ENCODE measurements at places on chromosomes 13 and 19. TPM values are rescaled to one million over a fixed set of nuclear protein-coding genes. Genes with fewer than 3 reads are reported as not detected.

DNA sequence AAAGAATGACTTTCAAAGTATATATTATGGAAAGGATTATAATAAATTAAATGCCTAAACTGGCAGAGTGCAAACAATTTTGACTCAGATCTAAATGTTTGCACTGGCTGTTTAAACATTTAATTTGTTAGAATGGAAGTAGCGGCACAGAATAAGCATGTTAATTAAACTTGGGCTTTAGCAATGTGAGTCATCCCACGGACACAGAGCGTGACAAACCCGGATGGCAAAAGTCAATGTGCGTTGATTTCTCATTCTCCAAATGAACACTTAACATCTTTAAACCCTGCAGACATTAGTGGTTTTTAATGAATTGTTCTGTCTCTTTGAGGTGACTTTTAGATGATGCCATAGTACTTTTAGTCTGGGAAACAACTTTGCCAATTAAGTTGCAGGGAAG is 38.4 kb downstream of the PCDH8 start:
- no peak for DNase-seq

DNA sequence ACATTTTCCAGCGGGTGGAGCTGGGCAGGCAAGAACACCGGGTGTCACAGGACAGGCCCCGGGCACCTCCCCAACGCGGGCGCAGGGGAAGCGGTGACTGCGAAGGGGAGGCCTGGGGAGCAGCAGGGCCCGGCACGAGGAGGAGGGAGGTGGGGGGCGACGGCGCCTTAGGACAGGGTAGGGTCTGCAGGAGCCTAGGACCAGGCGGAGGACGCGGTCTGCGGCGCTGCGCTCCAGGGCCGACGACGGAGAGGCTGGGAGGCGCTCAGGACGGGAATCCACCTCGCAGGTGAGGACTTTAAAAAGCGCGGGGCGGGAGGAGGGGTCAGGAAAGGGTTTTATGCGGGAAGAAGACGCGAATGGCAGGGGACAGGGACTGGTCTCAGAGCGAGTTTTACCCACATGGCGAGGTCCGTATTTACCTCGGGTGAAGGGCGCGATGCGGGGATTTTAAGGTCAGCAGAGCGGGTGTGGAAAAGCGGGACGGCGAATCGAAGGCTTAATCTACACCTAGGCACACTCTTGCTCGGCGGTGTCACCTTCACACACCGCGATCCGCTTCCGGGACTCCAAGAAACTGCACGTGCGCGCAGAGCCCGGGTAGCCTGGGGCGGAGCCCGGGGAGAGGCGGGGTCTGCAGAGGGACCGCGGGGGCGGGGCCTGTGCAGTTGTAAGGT is 13.5 kb downstream of the ERVV-2 start:
- no peak for DNase-seq

GRCh38 chr19:42184401-42184861 is 33.0 kb downstream of the DEDD2 start:
- DNase-seq = peak; percentile 12

DNA sequence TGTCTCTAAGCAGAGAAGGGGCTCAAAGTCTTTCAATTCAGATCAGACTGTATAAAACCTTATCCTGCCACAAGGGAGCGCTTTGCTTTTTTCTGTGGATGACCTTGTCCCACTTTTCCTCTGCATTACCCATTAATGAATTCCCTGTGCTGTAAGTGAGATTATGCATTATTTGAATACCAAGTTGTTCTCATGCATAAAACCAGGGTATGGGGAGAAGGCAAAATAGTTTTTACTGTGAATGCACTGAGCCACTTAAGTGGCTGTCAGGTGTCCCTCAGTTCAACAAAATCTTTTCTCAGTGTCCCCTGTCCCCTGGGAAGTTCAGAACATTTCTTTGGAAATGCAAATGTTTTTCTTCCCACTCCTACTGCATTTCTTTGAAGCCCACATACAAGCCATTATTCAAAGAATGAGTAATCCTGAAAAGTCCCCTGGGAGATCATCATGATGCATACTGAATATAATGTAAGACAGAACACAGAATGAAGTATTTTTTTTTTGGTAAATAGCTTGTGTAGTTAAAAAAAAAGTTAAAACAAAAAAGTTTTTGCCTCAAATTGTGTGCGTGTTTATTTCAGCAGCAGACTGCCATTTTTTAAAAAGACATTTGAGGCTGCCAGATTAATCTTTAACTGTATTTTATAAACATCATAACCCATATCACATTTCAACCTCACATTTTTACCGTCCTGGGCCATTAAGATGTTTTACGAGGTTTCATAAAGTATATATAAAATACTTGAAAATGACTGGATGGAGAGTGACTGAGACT is 506.7 kb upstream of the PCDH9 start:
- DNase-seq = peak; percentile 68

DNA sequence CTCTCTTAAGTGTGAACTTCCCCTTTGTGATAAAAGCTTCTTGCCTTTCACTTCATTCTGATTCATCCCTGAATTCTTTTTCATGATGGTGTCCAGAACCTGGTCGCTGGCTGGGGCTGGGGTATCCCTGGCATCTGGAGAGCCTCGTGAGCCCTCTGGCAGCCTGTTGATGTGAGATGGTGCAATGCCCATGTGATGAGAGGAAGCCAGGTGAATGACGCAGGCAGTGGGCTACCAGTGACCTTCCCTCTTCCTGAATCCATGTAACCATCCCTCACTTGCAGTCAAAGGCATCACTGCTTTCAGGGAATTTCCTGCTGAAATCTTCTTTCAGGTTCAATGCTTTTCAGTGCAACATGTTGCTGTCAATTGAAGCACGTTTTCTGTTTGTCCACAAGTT is 158.6 kb upstream of the SLC10A2 start:
- peak; percentile 85 for DNase-seq

GRCh38 chr13:33202644-33203169 is 82.8 kb downstream of the STARD13 start:
- DNase-seq = no peak

- no peak for DNase-seq
These were observed 4.8 kb downstream of the C19orf25 start for GRCh38 chr19:1474011-1474764.

GRCh38 chr13:74560325-74560724 is 426.1 kb upstream of the KLF12 start:
- DNase-seq = no peak

DNA sequence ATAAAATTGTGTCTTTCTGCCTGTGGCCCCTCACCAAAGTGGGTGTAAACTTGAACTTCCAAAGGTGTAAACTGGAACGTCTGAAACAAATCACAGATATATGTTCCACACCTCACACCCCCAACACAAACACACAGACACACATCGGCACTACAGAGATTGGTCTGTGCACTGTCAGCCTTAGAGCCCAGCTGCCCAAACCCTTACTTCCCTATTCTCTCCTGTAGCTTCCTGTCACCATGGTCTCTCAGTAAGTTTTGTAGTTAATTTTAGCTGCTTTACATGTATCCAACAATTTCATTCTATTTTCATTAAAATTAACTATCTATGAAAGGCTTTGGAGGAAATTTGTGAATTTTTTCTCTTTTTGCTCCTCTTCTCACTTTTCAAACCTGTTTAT is 5.4 kb downstream of the TM9SF2 start:
- no peak for DNase-seq

DNA sequence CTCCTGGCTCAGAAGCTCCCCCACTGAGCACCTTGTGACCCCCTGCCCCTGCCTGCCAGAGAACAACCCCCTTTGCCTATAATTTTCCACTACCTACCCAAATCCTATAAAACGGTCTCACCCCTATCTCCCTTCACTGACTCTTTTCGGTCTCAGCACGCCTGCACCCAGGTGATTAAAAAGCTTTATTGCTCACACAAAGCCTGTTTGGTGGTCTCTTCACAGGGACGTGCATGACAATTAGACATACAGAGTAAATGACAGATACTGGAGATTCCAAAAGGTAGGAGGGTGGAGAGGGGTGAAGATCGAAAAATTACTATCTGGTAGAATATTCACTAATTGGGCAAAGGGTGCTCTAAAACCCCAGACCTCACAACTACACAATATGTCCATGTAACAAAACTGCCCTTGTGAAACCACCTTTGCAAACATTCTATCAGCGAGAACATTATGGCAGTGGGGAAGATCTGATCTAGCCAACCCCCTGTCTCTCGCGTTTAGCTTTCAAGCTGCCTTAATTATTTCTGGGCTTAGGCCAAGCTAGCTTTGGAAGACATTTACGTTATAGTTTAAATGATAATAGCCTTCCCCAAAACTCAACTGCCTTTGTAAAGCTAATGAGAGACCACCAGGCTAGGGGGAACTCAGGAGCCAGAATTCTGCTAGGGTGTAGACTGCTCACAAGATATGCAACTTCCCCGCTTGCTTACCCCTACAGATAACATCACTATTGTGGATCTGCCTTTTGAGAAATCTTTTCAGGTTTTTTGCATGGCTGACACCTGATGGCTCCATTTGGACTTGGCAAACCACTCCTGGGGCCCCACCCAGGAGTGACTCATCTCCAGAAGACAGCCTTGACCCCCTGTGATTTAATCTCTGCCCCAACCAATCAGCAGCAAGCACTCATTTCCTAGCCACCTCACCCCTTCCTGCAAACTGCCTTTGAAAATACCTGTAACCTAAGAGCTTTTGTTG is 1534.0 kb upstream of the SPRY2 start:
- DNase-seq = no peak

The FSD1 gene
- 22.9 TPM for total RNA-seq

The BRME1 gene
- 0.58 TPM for total RNA-seq

The MEDAG gene
- 0.17 TPM for total RNA-seq

Data from epithelial cell of proximal tubule (primary cell).